ENCODE measurements at places on chromosomes 5 and 9. TPM values are rescaled to one million over a fixed set of nuclear protein-coding genes. Genes with fewer than 3 reads are reported as not detected.

The KCNV2 gene
- not detected for total RNA-seq

DNA sequence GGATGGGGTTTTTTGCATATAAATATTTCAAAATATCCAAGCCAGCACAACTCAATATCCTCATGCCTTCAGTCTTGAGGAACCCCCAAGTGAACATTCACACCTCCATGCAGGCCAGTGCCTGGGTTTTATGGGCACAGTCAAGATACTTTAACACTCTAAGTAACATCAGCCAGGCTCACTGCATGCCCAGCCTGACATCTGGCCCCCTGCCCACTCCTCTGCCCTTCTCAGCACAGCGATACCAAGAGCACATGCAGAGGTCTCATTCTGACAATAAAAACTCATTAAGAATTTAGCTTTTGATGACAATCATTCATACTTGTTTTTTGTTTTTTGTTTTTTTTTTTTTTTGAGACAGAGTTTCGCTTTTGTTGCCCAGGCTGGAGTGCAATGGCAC is 250.0 kb downstream of the CWC27 start:
- no peak for DNase-seq

- DNase-seq, result no peak
These were observed 5.4 kb downstream of the PIK3R1 start for GRCh38 chr5:68220914-68221313.

The SLC25A48 gene
- 1.8 TPM for total RNA-seq

GRCh38 chr9:78777747-78778146 is 480.8 kb downstream of the PSAT1 start:
- peak; percentile 50 for DNase-seq

The DDX31 gene
- total RNA-seq, result 25.2 TPM

DNA sequence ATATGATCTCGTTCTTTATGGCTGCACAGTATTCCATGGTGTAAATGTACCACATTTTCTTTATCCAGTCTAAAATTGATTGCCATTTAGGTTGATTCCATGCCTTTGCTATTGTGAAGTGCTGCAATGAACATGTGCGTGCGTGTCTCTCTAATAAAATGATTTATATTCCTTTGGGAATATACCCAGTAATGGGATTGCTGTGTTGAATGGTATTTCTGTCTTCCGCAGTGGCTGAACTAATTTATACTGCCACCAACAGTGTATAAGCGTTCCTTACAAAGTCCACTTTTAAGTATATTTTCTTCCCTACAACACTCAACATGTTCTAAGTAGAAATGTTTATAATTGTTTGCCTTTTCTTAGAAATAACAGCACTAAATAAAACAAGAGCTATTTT is 521.9 kb downstream of the DTWD2 start:
- no peak for DNase-seq

- DNase-seq, result no peak
These were observed 7.0 kb downstream of the ADAMTS13 start for GRCh38 chr9:133429214-133429613.

The S1PR3 gene
- 7.2 TPM for total RNA-seq

- no peak for DNase-seq
These were observed 163.2 kb downstream of the TRIO start for GRCh38 chr5:14306329-14306815.

The IPO11 gene
- total RNA-seq, result 64.4 TPM

DNA sequence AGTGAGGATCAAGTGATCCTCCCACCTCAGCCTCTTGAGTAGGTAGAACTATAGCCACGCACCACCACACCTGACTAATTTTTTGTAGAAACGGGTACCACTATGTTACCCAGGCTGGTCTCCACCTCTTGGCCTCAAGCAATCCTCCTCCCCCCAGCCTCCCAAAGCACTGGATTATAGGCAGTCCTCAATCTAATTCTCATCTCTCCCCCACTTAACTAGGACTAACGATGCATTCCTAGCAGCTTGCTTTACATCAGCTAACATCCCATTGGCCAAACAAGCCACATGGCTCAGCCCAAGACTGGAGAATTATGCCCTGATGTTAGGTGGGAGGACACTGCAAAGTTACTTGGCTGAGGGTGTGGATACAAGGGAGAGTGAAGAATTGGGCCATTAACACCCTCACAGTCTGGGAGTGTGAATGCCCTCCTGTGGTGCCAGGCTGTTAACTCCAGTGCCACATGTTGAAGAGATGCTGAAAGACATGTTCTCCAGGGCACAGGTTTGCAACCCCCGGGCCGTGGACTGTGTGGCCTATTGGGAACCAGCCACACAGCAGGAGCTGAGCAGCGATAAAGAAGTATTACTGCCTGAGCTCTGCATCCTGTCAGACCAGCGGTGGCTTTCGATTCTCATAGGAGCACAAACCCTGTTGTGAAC is 5.3 kb upstream of the ZNF367 start:
- DNase-seq, result peak; percentile 48

DNA sequence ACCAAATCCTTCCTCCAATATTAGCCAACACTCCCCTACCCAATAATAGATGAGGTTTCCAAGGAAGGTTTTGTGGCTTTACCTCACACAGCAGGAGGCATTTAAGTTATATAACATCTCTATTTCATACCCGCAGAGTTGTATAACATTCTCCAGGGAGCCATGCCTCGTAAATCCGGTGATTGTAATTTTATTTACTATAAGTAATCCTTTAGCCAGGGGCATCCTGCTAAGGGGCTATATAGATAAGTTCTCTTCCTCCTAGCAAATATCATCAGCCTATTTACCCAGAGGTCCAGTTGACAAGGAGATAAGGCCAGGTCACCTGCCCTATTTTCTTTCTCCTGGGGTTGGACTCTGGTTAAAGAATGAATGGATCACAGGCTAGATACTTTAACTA is 2051.0 kb downstream of the EFNA5 start:
- DNase-seq, result no peak

The LRRC19 gene
- not detected for total RNA-seq

GRCh38 chr5:82656341-82656761 is 378.2 kb upstream of the RPS23 start:
- DNase-seq, result no peak

The NEK6 gene
- total RNA-seq, result 16.6 TPM

The SAXO1 gene
- not detected for total RNA-seq

- DNase-seq, result no peak
These were observed 841.6 kb downstream of the MAT2B start for GRCh38 chr5:164346785-164347630.

DNA sequence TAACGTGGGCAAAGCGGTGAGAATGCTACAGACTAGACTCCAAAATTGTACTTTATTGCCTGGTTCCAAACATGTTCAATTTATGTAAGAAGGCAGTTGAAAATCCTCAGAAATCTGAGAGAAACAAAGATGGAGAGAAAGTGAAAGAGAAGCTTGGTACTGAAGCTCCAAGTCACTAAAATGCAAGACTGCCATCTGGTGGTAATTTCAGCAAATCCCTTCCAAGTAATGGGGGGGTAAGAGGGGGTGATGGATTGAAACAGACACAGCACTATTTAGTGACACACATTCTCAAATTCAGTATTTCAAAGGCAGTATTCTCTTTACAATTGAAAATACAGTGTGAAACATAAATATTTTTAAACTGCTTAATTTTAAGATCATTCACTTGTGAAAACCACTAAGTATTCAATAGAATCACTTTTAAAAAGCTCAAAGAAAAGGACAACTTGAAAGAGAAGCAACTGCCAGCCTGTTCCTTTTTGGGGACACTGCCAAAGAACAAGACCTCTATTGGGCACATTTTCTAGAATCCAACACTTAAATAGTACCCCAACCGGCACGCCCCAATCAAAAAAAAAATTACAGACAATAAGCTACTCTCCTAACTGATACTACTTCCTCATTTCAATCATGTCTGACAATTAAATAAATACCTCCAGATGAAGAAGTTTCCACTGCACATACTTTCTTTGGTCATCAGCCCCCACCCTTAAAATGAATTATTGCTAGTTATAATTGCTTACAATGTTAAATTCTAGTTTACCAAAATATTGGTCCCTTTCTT is 131.5 kb downstream of the AGTPBP1 start:
- no peak for DNase-seq

GRCh38 chr9:77960356-77961153 is 71.1 kb downstream of the GNAQ start:
- no peak for DNase-seq

GRCh38 chr5:175693741-175694140 is 35.9 kb downstream of the HRH2 start:
- DNase-seq, result no peak

The CCDC192 gene
- total RNA-seq, result 0.63 TPM

The PCDHGA10 gene
- total RNA-seq, result 2.2 TPM

The PDCD1LG2 gene
- not detected for total RNA-seq

GRCh38 chr5:177253252-177253651 is 50.3 kb downstream of the RAB24 start:
- DNase-seq, result no peak

GRCh38 chr5:72145348-72145747 is 38.1 kb downstream of the MAP1B start:
- no peak for DNase-seq

DNA sequence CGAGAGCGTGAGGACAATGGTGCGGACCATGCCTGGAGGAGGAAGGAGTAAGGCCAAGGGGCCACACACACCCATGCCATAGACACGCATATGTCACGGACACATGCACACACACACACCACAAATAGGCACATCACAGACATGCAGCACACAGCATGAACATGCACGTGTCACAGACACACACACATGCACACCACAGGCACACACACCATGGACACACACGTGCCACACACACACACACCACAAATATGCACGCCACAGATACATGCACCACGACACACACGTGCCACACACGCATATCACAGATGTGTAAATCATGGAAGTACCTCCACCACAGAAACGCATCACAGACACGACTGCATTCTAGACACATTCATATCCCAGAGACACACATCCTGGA is 16.7 kb downstream of the TERT start:
- DNase-seq, result no peak

DNA sequence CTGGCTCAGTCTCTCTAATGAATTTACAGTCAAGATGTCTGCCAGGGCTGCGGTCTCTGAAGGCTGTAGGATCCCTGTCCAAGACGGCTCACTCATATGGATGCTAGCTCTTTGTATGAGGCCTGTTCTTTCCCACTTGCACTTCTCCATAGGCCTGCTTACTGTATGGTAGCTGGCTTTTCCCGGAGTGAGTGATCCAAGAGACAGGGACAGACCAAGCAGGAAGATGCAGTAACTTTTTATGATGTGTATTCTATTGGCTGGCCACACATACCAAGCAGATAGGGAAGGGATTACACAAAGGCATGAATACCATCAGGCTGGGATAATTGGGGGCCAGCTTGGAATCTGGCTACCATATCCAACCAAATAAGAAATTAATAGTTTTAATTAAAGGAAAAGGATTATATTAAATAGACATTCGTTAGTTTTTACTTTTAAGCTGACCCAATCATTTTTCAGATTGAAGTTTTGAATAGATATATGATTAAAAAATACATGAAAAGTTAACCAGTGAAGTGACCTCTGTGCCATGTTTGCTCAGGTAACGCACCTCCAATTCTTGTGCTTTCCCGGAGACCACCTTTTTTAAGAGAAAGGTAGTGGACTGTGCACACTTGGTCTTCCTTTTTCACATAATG is 20.6 kb downstream of the NSD1 start:
- no peak for DNase-seq

The SMIM32 gene
- total RNA-seq, result 0.22 TPM

Data from H1 (cell line).